ENCODE measurements at places on chromosomes 2 and 18. TPM values are rescaled to one million over a fixed set of nuclear protein-coding genes. Genes with fewer than 3 reads are reported as not detected.

Gene SPDYA
- polyA plus RNA-seq: 93.7 TPM

Gene AFF3
- 18.0 TPM for polyA plus RNA-seq

Gene SP140
- polyA plus RNA-seq: 4.8 TPM

Gene CRYGD
- polyA plus RNA-seq: 2.5 TPM

Gene C2orf66
- 0.87 TPM for polyA plus RNA-seq

Gene SLC19A3
- polyA plus RNA-seq: 0.79 TPM

Gene ALPG
- polyA plus RNA-seq: 0.44 TPM

Gene IL36RN
- polyA plus RNA-seq: not detected

Gene STARD6
- 42.6 TPM for polyA plus RNA-seq

Gene RAB27B
- 5.8 TPM for polyA plus RNA-seq

Gene APCDD1
- 11.2 TPM for polyA plus RNA-seq

Gene IAH1
- 208 TPM for polyA plus RNA-seq

Gene LAMA3
- 11.9 TPM for polyA plus RNA-seq

Gene VIT
- polyA plus RNA-seq: 7.2 TPM

Gene MRO
- polyA plus RNA-seq: 92.8 TPM

Gene KANSL1L
- 39.7 TPM for polyA plus RNA-seq

Gene EGR4
- 4.6 TPM for polyA plus RNA-seq

Gene STAT4
- 59.4 TPM for polyA plus RNA-seq

Gene MTERF4
- 37.3 TPM for polyA plus RNA-seq
